HCEC 1CT (cell line): ENCODE measurements at places on chromosomes 2 and 18.

GRCh38 chr2:186576614-186577013 lies 13.2 kb upstream of the ITGAV start:
- DNase-seq = no peak

GRCh38 chr18:74430806-74431571 lies 26.1 kb downstream of the DIPK1C start:
- DNase-seq = no peak

DNA sequence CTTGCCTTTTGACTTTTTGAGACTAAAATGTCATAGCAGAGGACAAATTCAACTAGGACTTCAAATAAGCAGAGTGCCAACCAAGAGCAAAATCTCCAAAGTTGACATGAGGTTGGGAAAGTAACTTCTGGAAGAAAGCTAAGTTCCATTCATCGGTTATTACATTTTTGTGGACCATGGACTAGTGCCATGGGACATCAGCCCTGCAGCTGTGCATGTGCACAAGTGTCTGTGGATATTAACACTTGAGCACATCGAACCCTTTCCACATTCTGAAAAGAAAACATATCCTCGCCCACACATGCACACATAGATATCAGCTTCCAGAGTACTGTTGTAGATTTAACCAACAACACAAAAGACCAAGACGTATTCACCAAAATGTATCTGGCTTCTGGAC lies 262.6 kb downstream of the NYAP2 start:
- no peak for DNase-seq

- peak; percentile 44 for DNase-seq
Measured at GRCh38 chr2:196268538-196269338, 97.4 kb upstream of the STK17B start.

- no peak for DNase-seq
Measured at GRCh38 chr2:33478968-33479731, 2.7 kb downstream of the RASGRP3 start.

GRCh38 chr2:72457801-72458516 lies 310.3 kb upstream of the CYP26B1 start:
- DNase-seq = no peak

DNA sequence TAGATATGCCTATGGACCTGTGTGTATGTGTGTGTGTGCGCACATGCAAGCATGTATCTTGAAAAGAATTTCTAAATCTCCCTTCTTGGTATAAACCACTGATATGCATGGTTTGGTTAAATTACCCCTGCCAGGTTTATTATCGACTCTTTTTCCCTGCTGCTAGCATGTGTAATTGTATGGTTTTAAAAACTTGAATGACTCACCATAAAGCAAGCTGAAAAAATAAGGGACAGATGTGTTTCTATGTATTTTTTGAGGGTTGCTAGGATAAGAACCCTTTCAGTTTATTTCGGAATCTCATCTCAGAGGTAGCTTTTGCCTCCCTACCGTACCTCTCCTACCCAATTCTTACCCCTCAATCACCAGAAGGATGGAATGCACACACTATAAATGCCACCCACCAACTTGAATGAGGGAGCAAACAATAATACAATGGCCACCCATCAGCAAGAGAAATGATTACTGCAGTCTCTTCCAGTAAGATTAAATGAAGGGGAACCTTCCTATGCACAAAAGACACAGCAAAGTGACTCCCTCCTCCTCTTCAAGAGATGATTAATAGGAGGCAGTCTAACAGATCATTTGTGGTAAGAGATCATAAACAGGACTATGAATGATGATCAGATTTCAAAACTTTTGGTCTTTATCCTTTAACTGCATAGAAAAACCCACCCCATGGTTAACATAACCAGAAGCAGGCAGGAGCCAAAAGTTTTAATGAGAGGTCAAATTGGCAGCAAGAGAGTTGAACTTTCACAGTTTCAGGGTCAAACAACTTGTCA lies 357.2 kb downstream of the SATB2 start:
- peak; percentile 62 for DNase-seq
